ENCODE measurements at places on chromosomes 16 and 17. TPM values are rescaled to one million over a fixed set of nuclear protein-coding genes. Genes with fewer than 3 reads are reported as not detected.

PMFBP1 gene
- total RNA-seq = not detected

IRX3 gene
- not detected for total RNA-seq

MGRN1 gene
- total RNA-seq = 37.7 TPM

PRMT7 gene
- total RNA-seq = 79.0 TPM

C16orf74 gene
- 27.8 TPM for total RNA-seq

PRCD gene
- total RNA-seq = not detected

CA7 gene
- not detected for total RNA-seq

ENKD1 gene
- 15.4 TPM for total RNA-seq

KCNG4 gene
- not detected for total RNA-seq

KRT28 gene
- not detected for total RNA-seq

KCNAB3 gene
- 1.2 TPM for total RNA-seq

LONP2 gene
- 54.9 TPM for total RNA-seq

TLCD3A gene
- total RNA-seq = 17.9 TPM

ZP2 gene
- total RNA-seq = not detected

ZPBP2 gene
- total RNA-seq = not detected

OSGIN1 gene
- 2.3 TPM for total RNA-seq

MYH13 gene
- not detected for total RNA-seq

TBC1D3H gene
- not detected for total RNA-seq

WNT9B gene
- not detected for total RNA-seq
